ENCODE measurements at places on chromosomes 5 and 9. TPM values are rescaled to one million over a fixed set of nuclear protein-coding genes. Genes with fewer than 3 reads are reported as not detected.

FRRS1L gene
- total RNA-seq: 65.9 TPM

CDC14B gene
- 17.7 TPM for total RNA-seq

S100Z gene
- not detected for total RNA-seq

PLPPR1 gene
- 122 TPM for total RNA-seq

LCN9 gene
- not detected for total RNA-seq

BARX1 gene
- not detected for total RNA-seq

IFNA2 gene
- total RNA-seq: not detected

OR1Q1 gene
- not detected for total RNA-seq

SPEF2 gene
- 17.5 TPM for total RNA-seq

CDC20B gene
- 0.25 TPM for total RNA-seq

RECK gene
- total RNA-seq: 8.6 TPM

TLE4 gene
- total RNA-seq: 59.5 TPM
